Glutamatergic neuron (in vitro differentiated cells): ENCODE measurements at places on chromosomes 6 and 20.
A peak's percentile ranks its signal among the peaks of the same experiment; 100 is the strongest.

- no peak for DNase-seq
Observed at GRCh38 chr6:36649086-36649485, 29.4 kb upstream of the CDKN1A start.

DNA sequence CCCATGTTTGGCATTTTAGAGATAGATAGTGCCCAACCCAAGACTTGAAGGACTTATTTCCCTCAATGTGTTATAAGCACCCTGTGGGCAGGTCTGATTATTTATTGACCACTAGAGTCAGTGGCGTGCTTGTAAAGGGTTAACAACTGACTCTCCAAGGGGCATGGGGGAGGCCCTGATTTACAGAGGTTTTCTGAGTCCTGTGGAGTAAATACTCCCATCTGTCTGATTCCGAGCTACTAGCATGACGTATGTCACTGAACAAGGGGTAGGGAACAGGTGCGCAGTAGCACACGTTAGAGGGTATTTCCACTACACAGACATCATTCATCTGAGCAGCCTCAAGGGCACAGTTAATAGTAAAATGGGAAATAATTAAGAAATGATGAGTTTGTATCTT is 17.4 kb upstream of the TRAM2 start:
- no peak for DNase-seq

DNA sequence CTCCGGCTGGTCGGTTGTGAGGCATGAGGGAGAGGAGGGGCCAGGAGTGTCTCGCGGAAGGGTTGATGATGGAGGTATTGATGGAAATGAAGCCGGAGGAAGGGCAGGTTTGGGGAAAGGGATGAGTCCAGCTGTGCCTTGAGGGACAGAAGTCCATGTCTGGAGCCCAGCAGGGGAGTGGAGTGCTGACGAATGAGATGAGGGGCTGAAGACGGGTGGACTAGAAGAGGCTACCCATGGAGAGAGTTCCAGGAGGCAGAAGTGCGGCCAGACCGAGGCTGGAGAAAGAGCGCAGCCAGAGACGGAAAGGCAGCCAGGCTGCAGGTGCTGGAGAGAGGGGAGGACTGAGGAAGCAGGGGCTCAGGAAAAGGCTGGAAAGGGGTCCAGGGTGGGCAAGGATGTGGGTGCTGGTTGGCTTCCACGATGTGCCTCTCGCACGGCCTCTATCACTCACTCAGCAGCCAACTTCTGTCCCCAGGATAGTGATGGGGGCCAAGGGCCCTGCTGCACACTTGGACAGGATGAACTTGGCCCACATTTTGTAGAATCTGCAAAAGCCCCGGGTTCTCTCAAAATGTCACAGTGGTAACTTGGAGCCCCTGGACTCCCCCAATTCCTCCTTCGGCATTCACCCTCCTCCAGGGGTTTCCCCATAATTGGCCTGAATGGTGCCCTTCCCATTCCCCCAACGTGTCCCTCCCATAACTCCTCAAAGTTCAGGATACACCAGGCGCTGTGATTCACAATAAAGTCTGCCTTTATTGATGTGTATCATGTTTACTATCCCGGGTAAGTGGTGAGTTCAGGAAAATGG is 627 bp upstream of the EIF6 start:
- no peak for DNase-seq

GRCh38 chr20:34618676-34619075 is 58.2 kb downstream of the PIGU start:
- no peak for DNase-seq

- DNase-seq = peak; percentile 46
Observed at GRCh38 chr20:38805958-38806854, 709 bp downstream of the PPP1R16B start.

DNA sequence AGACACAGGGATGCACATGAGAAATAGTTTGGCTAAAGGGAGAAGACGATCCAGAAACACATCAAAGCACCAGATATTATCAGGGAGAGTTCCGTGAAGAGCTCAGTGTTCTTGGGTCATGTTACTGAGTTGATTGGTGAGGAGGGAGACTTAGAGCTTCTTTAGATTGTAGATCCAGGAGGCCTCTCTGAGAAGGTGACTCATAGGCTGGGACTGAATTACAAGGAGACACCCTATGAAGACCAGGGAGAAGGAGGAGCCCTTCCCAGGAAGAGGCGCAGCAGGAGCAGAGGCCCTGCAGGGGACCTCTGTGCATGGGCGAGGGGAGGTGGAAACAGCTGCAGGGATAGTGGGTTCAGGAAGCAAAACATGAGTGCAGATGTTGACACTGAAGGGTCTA is 196.5 kb downstream of the SLC24A3 start:
- no peak for DNase-seq

- no peak for DNase-seq
Observed at GRCh38 chr6:169165561-169166300, 87.9 kb downstream of the THBS2 start.

DNA sequence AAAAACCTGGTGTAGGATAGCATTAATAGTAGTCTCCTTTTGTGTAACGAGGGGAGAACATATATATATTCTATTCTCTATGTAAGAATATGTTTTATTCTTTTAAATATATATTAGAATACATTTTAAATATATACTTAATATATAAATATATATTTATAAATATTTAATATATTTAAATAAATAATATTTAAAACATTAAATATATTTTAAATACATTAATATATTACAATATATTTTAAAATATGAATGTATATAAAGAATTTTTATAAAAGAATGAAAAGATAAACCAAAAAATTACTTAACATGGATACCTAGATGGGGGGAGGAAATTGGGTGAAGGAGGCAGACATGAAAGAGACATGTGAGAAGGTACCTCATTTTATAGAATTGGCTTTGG is 53.0 kb upstream of the ZNF831 start:
- no peak for DNase-seq

DNA sequence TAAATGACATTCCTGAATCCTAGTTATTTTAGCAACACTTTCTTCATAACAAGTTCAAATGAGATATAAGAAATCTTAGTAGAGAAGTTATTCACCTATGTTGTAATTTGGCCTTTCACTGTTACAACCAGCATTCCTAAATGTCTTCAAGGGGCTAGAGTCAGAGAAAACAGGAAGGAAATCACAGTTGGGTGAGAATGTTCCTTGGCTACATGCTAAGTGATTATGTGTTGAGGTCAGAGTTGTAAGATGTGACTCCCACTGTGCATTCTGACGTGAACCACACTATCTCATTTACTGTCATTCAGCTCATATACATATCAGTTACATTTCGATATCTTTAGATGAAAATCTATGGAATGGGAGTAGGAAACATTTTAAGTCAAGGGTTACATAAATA is 51.0 kb upstream of the MLIP start:
- no peak for DNase-seq
